GM12864 (cell line): ENCODE measurements at places on chromosomes 11 and 22.
A peak's percentile ranks its signal among the peaks of the same experiment; 100 is the strongest.

DNA sequence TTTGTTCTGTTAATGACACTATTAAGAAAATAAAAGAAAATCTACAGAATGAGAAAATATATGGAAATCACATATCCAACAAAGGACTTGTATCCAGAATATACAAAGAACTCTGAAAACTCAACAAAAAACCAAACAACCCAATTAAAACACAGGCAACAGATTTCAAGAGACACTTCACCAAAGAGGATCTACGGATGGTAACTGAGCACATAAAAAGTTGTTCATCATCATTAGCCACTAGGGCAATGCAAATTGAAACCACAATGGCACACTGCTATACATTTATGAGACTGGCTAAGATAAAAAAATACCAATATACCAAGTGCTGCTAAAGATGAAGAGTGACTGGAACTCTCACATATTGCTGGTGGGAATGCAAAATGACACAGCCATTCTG, 34.5 kb upstream of the SLC25A1 start:
- DNase-seq, result no peak

DNA sequence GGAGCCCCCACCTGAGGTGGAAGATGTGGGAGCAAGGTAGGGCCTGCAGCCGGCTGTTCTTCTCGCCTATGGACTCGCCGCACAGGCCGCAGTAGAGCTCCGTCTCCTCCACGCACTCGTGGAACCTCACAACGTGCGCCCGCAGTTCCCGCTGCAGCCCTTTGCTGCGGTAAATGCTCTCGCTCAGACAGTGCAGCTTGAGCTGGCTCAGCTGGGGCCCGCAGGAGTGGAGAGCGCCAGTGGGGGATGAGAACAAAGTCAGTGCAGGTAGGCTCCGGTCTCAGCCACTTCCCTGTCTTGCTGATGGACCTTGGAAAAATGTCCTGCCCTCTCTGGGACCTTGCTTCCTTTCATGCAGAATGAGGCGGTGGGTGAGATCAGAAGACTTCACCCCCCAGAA, 10.2 kb downstream of the RAPSN start:
- no peak for DNase-seq

GRCh38 chr11:105372206-105372605, 232.6 kb upstream of the CARD18 start:
- DNase-seq, result no peak

- no peak for DNase-seq
Observed at GRCh38 chr11:119195680-119196079, 10.4 kb downstream of the NHERF4 start.

- no peak for DNase-seq
Observed at GRCh38 chr11:1126935-1127663, 30.7 kb upstream of the MUC5AC start.

- no peak for DNase-seq
Observed at GRCh38 chr11:4454021-4454420, 4.9 kb downstream of the OR52K2 start.

GRCh38 chr11:31246451-31247165, 122.9 kb downstream of the DCDC1 start:
- DNase-seq, result no peak

DNA sequence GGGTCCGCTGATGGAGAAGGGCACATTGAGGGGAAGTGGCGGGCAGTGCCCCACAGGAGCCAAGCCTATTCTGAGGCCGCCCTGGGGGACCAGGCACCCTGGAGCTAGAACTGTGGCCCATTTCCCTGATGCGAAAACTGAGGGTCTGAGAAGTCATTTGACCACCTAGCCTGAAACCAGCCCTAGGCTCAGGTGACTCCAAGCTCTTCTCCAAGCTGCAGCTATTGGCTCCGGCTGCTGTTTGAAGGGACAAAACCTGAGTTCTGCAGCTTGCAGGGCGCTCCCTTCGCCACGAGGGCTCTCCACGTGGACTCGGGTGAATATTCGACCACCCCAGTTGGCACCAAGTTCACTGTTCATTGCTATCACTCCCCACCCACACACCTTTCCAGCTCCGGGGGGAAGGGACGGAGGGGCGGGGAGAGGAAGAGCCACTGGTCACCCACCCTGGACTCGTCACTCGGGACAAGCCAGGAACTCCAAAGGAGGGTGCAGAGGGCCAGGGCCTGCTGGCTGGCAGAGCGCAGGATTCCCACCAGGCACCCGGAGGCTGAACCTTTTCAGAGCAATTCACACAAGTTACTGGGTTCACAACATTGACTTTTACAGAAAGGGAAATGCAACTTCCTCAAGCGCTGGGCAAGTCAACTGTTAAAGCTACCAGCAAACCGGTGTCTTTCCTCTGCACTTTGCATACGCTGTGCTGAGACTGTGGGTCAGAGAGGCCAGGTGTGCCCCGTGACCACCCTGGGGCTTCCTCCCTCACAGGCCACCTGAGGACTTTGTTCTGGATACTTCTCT, 1.1 kb upstream of the RAC2 start:
- DNase-seq, result peak; percentile 79

GRCh38 chr11:130206141-130206540, 46.6 kb downstream of the ST14 start:
- no peak for DNase-seq
